Glutamatergic neuron (in vitro differentiated cells): ENCODE measurements at places on chromosomes 6 and 20. TPM values are rescaled to one million over a fixed set of nuclear protein-coding genes. Genes with fewer than 3 reads are reported as not detected.

The CCN2 gene
- 1.2 TPM for total RNA-seq

The TSHZ2 gene
- total RNA-seq: 10.0 TPM

The SLC32A1 gene
- total RNA-seq: 0.59 TPM

The CST8 gene
- not detected for total RNA-seq

The DNMT3B gene
- total RNA-seq: 29.0 TPM

The ELOVL4 gene
- 37.2 TPM for total RNA-seq

The ENPP1 gene
- total RNA-seq: 2.4 TPM

The CLPSL1 gene
- total RNA-seq: not detected

The SYTL3 gene
- 2.8 TPM for total RNA-seq

The PPP1R14C gene
- total RNA-seq: 4.1 TPM

The OXT gene
- total RNA-seq: not detected

The RNF144B gene
- not detected for total RNA-seq

The GCNT2 gene
- total RNA-seq: 13.2 TPM

The SMLR1 gene
- total RNA-seq: not detected

The ALDH8A1 gene
- total RNA-seq: 1.8 TPM

The NFATC2 gene
- not detected for total RNA-seq

The ZNF292 gene
- 89.9 TPM for total RNA-seq

The MEI4 gene
- 0.86 TPM for total RNA-seq

The SLC17A2 gene
- total RNA-seq: not detected

The FAM209B gene
- total RNA-seq: not detected

The HAO1 gene
- not detected for total RNA-seq

The FGD2 gene
- total RNA-seq: not detected

The FAM110A gene
- total RNA-seq: 152 TPM

The WFDC12 gene
- not detected for total RNA-seq

The GSTA3 gene
- total RNA-seq: not detected

The COL20A1 gene
- 2.1 TPM for total RNA-seq
